ENCODE measurements at places on chromosomes 3 and 15.

- DNase-seq, result no peak
These were observed 7.5 kb downstream of the SOX14 start for GRCh38 chr3:137771401-137772213.

DNA sequence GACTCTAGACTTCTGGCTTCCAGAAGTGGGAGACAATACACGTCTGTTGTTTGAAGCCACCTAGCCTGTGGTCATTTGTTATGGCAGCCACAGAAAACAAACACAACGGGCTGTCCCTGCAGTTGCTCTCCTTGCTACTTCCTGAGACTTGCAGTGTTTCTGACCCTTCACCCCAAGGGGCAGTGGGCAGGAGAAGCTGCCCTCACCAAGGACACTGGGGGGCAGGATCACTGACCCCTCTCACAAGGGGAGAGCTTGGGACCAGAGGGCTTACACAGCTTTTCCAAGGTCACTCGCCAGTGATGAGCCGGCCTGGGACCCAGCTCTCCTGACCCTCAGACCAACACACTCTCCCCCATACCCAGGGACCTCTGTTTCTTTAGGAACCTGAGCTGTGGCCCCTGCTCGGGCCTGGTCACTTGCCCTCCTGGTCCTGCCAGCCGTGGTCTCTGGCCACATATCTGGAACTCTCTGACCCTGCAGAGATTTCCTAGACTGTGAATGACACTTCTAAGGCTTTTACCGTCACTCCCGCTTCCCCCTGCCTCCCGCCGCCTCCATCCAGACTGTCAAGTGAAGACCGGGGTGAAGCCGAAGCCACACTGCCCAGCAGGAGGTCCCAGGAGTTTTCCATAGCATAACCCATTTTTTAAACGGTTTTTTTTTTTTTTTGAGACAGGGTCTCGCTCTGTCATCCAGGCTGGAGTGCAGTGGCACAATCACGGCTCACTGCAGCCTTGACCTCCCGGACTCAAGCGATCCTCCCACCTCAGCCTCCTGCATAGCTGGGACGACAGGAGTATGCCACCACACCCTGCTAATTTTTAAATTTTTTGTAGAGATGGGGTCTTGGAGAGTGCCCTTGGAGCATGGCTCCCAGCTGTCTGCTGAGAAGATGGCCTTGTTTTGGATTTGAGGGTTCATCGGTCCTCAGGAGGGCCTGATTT, 4.4 kb downstream of the ATP2B2 start:
- no peak for DNase-seq

- DNase-seq, result no peak
These were observed 12.4 kb upstream of the ZNF770 start for GRCh38 chr15:35000511-35000910.

DNA sequence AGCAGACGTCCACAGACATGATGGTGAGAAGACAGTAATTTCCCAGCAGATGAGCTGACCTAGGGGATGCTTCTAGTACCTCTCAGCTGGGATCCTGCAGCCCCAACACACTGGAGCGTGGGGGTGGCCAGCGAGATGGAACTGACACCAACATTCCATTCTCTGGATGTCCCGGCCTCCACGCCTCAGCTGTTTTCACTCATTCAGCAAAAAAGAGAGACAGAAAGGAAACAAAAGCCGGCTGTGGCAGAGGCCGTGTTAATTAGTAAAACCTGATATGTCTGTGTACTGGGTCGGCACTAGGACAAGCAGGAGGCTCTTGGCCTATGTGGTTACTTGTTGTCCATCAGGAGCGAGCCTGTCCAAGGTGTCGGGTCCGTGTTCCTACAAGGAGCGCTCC, 82.6 kb upstream of the MYZAP start:
- DNase-seq, result no peak

- DNase-seq, result no peak
These were observed 435.6 kb upstream of the ATP10A start for GRCh38 chr15:26298659-26299170.

DNA sequence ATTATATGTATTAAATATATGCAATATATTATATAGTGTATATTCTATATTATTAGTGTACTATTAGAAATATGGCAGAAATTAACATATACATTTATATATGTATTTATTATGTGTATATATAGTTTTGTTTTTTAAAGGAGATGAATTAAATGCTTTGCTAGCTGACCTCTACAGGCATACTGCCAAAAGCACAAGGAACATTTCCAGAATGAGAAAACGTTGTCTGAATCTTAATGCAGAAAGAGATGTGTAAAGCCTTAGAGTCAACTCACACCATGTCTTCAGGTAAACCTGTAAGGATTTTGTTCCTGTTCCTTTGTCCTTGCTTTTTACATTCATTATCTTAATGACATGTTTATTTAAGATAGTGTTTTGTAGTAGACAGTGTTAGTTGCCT, 111.9 kb downstream of the ST8SIA2 start:
- DNase-seq, result no peak

- no peak for DNase-seq
These were observed 24.5 kb downstream of the QTRT2 start for GRCh38 chr3:114081037-114081436.

GRCh38 chr3:99240700-99241099, 339.2 kb upstream of the DCBLD2 start:
- DNase-seq, result no peak

DNA sequence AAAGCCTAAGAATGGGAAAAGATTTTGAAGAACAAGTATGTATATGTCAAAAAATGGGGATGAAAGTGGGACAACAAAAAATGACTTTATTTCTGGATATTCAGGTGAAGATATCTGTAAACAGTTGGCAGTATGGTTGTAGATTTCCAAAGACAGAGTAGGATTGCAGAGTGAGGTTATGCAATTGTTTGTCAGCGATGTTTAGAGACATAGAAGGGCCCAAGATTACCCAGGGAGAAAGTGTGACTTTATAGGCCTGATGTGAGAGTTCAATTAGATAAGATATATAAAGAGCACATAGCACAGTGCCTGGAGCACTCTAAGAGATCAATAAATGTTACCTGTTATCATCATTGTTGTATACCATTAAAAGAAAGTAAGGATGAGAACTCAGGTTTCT, 319.8 kb downstream of the DOCK3 start:
- DNase-seq, result no peak

GRCh38 chr15:61794881-61795280, 265.4 kb downstream of the VPS13C start:
- no peak for DNase-seq

DNA sequence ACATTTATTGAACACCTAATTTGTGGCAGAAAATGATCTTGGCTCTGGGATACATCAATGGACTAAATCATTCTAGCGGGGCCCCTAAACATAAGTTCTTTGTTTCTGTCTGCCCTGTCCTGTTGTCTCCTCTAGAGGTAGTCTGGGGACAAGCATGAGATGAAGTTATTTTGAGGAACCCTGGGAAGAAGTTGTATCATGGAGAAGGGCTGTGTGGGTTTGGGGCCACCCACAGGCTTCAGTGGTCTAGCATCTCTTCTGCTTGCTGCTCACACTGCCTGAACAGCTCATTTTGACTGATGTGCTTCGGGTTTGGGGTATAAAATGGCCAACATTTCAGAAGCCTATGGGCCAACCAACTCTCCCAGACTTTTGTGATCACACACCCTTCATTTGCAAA, 50.3 kb upstream of the OSBPL11 start:
- no peak for DNase-seq

DNA sequence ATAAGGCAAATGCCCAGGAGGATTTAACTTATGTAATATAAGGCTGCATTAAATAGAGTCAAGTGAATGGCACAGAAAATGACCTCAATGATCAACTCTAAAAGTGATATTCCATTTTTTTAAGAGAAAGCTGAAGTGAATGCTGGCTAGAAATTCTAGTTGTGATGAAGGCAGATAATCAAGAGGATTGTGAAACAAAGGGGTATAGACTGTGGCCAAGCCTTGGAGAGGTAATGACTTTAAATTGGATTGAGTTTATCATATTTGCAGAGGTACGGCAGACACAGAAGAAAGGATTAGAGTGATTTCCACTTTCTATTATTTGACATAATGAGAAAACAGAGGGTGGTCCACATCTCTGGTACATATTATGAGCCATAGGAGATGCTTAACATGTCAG, 269.2 kb downstream of the MECOM start:
- DNase-seq, result no peak

DNA sequence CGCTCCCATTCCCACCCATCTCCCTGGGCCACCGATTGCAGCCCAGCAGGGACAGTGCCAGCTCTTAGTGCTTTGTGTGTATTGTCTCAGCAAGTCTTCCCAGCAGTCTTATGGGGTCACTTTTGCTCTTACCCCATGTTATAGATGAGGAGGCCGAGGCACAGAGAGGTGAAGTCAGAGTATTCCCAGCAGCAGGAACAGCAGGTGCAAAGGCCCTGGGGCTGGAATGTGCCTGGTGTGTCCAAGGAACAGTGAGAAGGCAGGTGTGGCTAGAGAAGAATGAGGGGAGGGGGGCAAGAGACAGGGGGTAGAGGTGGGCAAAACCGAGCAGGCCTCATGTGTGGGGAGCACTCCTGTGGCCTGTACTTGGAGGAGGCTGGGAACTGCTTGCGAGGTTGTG, 12.8 kb upstream of the DUSP7 start:
- DNase-seq, result no peak

DNA sequence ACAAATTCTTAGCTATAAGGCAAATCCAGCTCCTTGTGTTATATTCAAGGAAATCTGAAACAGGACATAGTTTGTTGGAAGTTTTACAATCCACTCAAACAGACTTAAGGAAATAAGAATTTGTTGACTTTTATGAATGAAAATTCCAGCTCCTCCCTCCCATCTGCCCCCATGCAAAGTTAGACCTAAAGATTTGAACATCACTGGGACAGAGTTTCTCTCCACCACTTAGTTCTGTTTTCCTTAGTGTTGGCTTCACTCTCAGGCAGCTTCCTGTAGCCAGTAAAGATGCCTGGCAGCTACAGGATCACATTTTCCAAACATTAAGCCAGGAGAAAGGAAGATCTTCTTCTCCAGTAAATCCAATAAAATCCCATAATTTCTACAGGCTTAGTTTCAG, 265.0 kb downstream of the TAFA4 start:
- DNase-seq, result no peak

DNA sequence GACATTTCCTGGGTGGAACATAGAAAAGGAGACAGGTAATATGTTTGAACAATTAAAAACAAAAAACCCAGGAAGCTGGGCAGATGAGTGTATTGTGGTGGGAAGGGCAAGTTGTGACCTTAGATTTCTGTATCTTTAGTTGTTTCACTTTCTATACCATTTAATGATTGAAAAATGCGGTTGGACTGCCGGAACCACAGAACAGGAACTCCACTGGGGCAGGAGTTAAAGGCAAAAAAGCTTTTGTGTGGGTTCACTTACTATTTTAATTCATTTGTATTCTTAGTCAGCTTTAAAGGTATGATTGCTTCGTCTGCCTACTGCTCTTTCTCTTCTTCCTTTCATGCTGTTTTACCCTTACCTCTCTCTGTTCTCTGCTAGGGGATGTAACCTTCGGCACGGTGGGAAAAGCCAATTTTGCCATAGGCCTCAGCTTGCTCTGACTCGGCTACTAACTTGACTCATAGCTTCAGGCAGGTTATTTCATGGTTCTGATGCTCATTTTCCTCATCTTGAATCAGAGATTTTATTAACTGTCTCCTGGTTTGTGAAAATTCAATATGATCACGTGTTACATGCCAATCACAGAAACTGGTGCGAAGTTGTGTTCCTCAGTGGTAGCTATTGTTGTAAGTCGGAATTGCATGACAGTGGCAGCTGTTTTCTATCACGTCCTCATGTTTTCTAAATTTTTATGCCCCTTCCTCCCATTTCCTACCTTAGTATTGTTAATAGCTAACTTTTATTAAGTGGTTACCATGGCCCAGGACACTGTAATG, 1.6 kb upstream of the MCTP2 start:
- DNase-seq, result no peak

GRCh38 chr3:158590223-158590622, 19.2 kb downstream of the MLF1 start:
- no peak for DNase-seq

DNA sequence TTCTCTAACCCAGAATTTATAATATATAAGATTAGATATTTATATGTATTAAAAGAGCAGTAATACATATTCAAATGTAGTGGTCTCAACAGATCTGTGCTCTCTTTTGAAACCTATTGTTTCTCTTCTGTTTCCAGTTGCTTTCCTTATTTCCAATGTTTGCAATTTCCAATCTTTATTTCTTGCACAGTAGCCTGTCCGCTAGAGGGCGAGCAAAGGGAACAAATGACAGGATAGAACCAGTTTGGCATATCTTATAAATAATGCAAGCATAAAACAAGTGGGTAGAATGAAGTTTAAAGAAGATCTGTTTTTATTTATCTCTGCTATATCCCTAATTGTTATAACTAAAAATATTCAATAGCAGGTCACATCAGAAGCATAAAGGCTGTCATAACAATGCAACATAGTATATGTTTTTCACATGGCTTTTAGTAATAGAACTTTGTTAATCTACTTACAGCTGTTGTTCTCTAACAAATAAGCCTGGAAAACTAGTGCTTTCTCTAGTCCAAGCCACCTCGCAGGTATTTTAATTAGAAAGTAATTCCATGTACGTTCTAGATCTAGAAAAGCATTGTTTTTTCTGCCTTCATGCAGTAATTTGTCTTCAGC, 15.1 kb upstream of the TCAIM start:
- peak; percentile 40 for DNase-seq

GRCh38 chr3:133125171-133125570, 87.0 kb downstream of the TMEM108 start:
- DNase-seq, result no peak

GRCh38 chr15:65470866-65471265, 46.6 kb downstream of the DPP8 start:
- no peak for DNase-seq

GRCh38 chr3:23590424-23591273, 215.1 kb upstream of the UBE2E1 start:
- no peak for DNase-seq

DNA sequence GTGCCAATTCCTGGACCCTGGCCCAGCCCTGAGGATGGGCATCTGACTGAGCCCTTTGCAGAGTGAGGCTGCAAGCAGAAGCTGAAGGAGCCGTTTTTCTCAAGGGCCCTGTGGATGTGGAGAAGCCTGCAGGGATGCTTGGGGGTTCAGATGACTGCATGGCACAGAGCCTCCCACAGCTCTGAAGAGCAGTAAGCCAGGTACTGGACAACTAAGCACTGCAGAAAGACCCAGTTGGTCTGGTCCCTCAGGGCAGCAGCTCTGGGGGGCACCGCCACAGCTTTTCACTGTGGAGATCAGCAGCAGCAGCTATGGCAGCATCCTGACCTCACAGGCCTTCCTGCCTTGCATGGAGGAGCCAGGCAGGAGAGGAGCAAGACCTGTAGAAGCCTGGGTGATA, 67.6 kb downstream of the CRYGS start:
- no peak for DNase-seq

DNA sequence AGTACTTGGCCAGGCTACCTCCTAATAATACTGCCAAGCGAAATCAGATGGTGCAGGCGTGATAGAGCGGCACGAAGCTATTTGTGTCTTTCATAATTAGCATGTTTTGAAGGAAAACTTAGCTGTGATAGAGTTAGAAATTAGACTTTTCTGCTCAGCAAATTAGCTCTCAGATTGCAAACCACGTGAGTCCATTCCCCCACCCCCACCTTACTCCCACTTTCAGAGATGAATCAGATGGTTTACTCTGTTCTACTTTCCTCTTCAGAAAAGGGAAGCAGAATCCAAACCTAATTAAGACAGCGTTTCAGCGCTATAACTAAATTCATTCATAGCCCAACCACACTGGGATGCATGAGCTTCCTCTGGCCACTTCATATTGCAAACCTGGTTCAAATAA, 214.6 kb downstream of the SLCO3A1 start:
- DNase-seq, result no peak

Measured in activated CD4-positive, alpha-beta T cell treated with anti-CD3 and anti-CD28 coated beads for 24 hours (primary cell).